ENCODE measurements at places on chromosomes 2 and 18.

DNA sequence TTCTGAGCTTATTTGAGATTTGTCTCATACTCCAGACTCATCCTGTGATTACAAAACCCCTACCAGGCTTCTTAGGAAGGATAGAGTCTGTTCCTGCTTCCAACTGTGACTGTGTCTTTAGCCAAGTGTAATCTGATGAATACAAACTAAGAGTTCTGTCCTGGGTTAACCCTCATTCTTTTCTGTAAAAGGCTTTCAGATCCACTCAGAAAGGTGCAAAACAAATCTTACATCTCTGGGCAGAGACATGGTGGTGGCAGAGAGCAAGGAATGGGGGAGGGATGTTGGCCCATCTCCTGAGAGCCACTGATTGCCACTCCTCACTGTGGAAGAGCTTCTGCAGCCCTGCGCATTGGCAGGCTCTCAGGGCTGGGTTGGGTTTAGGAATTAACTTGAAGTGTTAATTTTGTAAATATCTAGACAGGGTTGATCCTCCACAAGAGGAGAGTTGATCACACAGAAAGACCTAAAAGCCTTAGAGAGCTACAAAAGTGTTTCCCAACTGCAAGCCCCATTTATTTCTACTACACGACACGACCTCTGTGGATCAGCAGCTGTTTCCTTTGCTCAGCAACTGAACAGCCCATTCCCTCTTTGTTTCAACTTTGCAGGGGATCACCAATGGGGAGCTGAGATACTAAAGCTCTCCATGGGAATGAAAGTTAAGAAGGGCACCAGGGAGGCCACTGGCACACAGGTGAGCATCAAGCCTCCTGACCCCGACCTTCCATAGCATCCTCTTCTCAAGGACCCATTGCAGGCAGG lies 23.7 kb upstream of the SPTBN1 start:
- no peak overlapping the region for H3K27ac ChIP-seq
- no peaks in the 10 kb centered on the region for H3K36me3 ChIP-seq
- no peak for DNase-seq
- H3K4me3 ChIP-seq = no peak overlapping the region

DNA sequence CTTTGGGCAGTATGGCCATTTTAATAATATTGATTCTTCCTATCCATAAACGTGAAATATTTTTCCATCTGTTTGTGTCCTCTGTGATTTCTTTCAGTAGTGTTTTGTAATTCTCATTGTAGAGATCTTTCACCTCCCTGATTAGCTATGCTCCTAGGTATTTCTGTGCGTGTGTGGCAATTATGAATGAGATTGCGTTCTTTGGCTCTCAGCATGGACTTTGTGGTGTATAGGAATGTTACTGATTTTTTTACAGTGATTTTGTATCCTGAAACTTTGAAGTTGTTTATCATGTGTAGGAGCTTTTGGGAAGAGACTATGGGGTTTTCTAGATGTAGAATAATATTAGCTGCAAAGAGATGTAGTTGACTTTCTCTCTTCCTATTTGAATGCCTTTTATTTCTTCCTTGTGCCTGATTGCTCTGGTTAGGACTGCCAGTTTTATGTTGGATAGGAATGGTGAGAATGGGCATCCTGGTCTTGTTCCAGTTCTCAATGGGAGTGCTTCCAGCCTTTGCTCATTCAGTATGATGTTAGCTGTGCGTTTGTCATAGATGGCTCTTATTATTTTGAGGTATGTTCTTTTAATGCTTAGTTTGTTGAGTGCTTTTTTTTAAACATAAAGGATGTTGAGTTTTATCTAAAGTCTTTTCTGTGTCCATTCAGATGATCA lies 27.0 kb upstream of the THUMPD2 start:
- H3K36me3 ChIP-seq = no peaks in the 10 kb centered on the region
- no peak overlapping the region for H3K27ac ChIP-seq
- DNase-seq = no peak
- H3K4me1 ChIP-seq = no peaks in the 10 kb centered on the region
- H3K27me3 ChIP-seq = no peaks in the 10 kb centered on the region
- H3K4me3 ChIP-seq = no peak overlapping the region

DNA sequence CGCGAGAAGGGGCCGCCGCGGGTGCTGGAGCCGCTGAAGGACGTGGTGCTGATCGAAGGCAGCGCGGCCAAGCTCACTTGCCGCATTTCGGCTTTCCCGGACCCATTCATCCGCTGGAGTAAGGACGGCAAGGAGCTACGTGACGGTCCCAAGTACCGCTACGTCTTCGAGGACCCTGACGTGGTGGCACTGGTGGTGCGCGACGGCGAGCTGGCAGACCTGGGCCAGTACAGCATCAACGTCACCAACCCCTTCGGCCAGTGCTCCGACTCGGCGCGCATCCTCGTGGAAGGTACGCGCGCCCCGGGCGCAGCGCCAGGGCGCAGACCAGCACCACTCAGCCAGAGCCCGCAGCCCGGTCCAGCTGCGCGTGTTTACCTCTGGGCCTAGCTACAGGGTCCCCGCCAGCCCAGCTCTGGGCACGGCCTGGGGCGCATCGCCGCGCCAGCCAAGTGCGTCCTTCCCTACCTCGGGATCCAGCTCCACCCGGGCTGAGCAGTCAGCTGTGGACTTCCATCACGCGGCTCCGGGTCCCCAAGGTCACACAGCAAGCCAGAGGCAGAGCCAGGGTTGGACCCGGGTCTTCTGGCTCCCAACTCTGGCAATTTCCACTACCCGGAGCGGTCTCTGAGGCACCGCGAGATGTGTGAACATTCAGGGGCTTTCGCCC lies 1.7 kb upstream of the GMPPA start:
- no peaks in the 10 kb centered on the region for H3K27me3 ChIP-seq
- peak overlapping the region; percentile 99 for H3K27ac ChIP-seq
- no peak for DNase-seq
- H3K4me3 ChIP-seq = peak overlapping the region; percentile 68

- no peak overlapping the region for H3K4me3 ChIP-seq
- no peaks in the 10 kb centered on the region for H3K36me3 ChIP-seq
- DNase-seq = no peak
- H3K27me3 ChIP-seq = no peaks in the 10 kb centered on the region
Observed at GRCh38 chr2:84959566-84960506, 11.1 kb upstream of the KCMF1 start.

DNA sequence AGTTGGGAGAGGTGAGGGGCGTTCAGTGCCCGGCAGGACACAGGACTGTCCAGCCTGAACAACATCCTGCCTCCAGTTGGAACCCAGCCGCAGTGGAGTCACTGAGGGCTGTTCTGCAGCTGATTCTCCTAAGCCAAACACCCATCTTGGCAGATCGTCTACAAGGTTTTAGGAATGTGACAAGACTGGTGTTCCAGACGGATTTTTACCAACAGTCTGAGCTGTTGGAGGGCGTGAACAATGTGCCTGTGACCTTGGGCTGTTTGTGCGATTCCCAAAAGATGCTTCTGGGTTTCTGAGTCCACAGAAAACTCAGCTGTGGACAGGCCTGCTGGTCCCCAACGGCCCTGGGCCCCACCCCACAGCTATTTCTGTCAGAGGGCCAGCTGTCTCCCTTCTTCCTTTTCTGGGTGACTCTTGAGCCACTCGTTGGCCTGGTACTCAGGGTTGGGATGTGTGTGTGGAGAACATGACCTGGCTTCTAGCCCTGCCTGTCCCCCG lies 5.7 kb downstream of the LRRFIP1 start:
- H3K27me3 ChIP-seq = no peaks in the 10 kb centered on the region
- peaks cover 30% of the 10 kb centered on the region for H3K4me1 ChIP-seq

DNA sequence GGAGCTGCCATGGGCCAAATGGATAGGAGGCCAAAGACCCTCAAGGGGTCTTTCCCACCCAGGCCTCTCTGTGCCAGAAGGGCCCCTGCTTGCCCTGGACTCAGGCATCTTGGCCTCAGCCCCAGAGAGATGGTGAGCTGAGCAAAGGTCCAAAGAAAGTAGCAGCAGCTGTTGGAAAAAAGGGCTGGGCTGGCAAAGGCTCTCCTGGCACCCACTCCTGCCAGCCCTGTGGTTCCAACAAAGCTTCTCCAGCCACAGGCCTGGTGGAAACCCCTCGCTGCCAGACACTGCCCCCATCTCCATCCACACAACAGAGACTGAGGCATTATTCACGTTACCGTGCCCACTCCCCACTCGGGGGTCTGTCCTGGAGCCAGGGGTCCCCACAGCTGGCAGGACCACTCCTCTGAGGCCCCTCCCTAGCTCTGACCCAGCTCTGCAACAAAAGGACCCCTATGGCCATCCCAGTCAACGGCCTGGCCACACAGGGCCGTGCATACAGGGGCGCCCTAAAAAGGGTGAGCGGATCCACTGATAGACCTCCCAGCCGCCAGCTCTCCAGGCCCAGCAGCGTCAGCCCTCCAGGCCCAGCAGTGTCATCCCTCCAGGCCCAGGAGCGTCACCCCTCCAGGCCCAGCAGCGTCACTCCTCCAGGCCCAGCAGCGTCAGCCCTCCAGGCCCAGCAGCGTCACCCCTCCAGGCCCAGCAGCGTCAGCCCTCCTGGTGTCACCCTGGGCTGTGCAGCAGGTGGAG lies 10.1 kb downstream of the BIN1 start:
- H3K27ac ChIP-seq = no peak overlapping the region
- H3K4me1 ChIP-seq = no peaks in the 10 kb centered on the region
- no peak overlapping the region for H3K4me3 ChIP-seq
- H3K36me3 ChIP-seq = no peaks in the 10 kb centered on the region

GRCh38 chr2:31204783-31205182 lies 12.5 kb downstream of the CAPN14 start:
- H3K4me1 ChIP-seq = no peaks in the 10 kb centered on the region
- H3K4me3 ChIP-seq = no peak overlapping the region
- H3K36me3 ChIP-seq = no peaks in the 10 kb centered on the region
- H3K27me3 ChIP-seq = no peaks in the 10 kb centered on the region

DNA sequence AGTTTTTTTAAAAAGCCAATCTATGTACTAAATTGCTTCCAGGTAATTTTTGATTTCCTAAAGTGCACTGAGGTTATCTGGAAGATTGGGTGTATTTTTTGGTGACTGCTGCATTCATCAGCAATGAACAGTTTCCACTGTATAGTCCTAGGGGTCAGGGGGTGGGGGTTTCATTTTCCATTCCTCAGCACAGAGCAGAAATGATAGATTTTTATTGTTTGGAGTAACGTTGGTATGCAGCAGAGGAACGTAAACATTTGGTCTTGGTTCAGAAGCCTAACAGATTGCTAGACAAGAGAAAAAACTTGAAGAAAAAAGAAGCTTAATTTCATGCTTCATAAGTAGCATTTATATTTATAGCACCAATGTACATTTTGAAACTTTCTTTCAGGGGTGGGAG lies 54.9 kb downstream of the ZCCHC2 start:
- H3K4me1 ChIP-seq = no peaks in the 10 kb centered on the region
- H3K27me3 ChIP-seq = no peaks in the 10 kb centered on the region
- peaks cover 31% of the 10 kb centered on the region for H3K36me3 ChIP-seq
- DNase-seq = no peak
- no peak overlapping the region for H3K4me3 ChIP-seq
- H3K27ac ChIP-seq = no peak overlapping the region

DNA sequence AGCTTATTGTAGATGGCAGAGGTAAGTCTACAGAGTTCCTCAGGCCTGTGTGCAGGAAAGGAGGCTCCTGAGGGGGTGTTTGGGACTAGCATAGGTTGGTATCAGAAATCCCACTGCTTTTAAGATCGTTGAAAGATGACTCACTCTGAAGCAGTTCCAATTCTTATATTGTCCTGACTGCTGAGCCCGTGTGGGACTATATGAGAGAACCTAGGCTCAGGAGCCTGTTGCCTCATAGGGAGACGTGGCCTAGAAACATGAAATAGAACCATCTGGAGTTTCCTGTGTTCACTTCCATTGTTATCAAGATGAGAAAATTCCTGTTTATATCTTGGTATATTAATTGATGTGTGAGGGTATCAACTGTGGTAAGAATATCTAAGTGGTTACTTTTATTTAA lies 5.7 kb downstream of the CCT7 start:
- H3K4me1 ChIP-seq = no peaks in the 10 kb centered on the region
- no peaks in the 10 kb centered on the region for H3K27me3 ChIP-seq
- H3K36me3 ChIP-seq = peaks cover 32% of the 10 kb centered on the region
- no peak overlapping the region for H3K27ac ChIP-seq
- H3K4me3 ChIP-seq = no peak overlapping the region
- DNase-seq = no peak

DNA sequence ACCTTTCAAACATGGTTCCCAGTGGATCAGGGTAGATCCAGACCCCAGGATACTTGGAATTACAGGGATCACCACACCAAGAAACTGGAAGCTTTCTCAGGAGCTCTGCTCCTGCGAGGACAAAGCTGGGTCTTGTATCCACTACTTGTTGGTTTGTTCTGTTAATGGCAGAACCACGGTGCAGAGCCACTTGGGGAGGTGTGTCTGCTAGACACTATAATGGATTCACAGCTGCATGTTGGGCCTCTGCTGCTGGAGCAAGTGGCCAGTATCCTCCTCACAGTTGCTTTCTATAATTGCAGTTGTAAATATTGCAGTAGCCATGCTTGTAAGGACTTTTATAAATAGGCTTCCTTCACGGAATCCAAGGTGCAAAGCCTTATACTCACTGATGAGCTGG lies 12.9 kb downstream of the FOSL2 start:
- peaks cover 91% of the 10 kb centered on the region for H3K36me3 ChIP-seq
- DNase-seq = no peak
- H3K27ac ChIP-seq = no peak overlapping the region
- peaks cover 61% of the 10 kb centered on the region for H3K4me1 ChIP-seq
- no peak overlapping the region for H3K4me3 ChIP-seq
- no peaks in the 10 kb centered on the region for H3K27me3 ChIP-seq
